ENCODE measurements at places on chromosomes 13 and 19. TPM values are rescaled to one million over a fixed set of nuclear protein-coding genes. Genes with fewer than 3 reads are reported as not detected.

Gene C13orf42
- total RNA-seq = not detected

Gene DCLK1
- total RNA-seq = 0.03 TPM

Gene IGFLR1
- total RNA-seq = 69.1 TPM

Gene MEIS3
- total RNA-seq = not detected

Gene DOCK9
- total RNA-seq = 162 TPM

Gene GYS1
- total RNA-seq = 56.8 TPM

Gene CNN2
- 239 TPM for total RNA-seq

Gene DNAAF3
- not detected for total RNA-seq

DNA sequence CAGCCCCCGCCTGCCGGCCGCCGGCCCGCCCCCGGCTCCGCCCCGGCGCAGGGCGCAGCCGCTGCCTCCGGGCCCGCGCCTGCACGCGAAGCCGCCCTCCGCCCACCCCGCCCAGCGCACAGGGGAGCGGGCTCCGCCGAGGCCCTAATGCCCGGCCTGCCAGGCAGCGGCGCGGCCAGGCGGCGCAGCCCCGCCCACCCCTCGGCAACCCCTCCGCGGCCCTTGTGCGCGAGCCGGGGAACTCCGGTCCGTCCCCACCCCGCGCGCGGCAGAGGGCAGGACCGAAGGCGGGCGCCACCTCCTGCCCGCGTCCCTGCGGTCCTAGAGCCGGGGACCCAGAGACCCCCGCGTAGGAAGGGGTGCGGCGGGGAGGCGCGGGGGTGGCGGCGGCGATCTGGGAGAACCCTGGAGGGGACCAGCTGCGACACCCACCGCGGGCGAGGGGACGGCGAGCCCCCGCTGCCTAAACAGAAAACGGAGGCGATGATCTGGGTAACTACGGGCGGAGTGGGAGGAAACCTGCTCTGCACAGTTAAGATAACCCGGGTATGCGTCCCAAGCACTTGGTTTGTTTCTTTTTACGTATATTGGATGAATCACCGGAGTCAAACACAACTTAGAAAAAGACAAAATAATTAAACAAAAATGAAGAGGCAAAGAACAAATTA, 350 bp upstream of the USP12 start:
- DNase-seq = peak; percentile 93

DNA sequence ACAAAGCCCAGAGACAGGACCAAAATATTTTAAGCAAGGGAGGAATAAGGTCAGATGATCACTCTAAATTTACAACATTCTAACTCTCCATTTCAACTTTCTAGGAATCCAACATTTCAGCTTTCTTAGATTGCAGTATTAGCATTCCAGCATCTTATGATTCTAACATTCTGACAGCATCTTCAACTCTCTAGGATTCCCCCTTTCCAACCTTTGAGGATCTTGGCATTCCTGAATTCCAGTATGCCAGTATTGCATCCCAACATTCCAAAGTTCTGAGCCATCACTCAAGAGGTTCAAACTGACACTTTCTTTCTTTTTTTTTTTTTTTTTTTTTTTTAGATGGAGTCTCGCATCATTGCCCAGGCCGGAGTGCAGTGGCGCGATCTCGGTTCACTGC, 13.8 kb downstream of the TGFB1 start:
- no peak for DNase-seq

DNA sequence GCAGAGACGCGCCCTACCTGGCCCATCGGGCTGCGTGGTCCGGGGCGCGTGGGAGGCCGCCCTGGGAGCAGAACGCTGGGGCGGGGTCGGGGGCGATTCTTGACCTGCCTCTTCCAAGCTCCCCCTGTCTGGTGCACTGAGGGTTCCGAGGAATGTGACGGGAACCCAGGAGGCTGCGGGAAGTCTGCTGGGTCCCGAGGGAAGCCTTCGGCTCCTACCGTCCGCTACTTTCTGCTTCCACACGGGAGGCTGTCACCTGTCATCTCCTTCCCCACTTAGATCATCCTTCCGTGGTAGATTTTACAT, 781 bp upstream of the SPRYD7 start:
- DNase-seq = no peak

- DNase-seq = no peak
Observed at GRCh38 chr13:97851269-97851668, 102.2 kb upstream of the IPO5 start.

DNA sequence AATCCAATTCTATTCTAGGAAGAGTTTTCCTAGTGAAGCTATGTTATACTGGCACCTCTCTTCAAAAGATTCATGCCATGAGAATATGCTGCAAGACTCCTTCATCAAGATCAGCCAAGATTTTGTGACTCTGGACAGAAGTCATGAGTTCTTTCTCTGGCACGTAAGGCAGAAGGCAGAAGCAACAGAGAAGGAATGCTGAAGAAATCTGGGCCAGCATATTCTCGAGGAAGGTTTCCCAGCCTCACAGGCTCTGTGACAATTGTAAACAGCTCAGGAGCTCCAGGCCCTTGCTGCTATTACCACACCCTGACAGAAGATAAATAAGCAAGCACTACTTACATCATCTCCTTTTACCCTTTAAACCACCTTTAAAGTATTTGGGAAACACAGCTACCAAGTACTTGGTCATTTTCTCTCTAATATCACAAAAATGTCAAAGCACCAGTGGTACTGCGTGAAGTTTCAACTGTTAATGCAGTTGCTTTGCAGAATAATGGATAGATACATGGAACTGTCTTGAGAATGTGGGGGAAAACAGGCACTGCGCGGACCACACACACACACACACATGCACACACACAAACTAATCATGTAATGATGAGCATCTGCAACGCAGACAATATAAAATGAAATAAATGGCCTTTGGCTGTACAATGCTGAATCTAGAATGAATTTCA, 55.4 kb downstream of the INTS6 start:
- no peak for DNase-seq

- peak; percentile 28 for DNase-seq
Observed at GRCh38 chr19:1608359-1609102, 3.3 kb upstream of the UQCR11 start.

DNA sequence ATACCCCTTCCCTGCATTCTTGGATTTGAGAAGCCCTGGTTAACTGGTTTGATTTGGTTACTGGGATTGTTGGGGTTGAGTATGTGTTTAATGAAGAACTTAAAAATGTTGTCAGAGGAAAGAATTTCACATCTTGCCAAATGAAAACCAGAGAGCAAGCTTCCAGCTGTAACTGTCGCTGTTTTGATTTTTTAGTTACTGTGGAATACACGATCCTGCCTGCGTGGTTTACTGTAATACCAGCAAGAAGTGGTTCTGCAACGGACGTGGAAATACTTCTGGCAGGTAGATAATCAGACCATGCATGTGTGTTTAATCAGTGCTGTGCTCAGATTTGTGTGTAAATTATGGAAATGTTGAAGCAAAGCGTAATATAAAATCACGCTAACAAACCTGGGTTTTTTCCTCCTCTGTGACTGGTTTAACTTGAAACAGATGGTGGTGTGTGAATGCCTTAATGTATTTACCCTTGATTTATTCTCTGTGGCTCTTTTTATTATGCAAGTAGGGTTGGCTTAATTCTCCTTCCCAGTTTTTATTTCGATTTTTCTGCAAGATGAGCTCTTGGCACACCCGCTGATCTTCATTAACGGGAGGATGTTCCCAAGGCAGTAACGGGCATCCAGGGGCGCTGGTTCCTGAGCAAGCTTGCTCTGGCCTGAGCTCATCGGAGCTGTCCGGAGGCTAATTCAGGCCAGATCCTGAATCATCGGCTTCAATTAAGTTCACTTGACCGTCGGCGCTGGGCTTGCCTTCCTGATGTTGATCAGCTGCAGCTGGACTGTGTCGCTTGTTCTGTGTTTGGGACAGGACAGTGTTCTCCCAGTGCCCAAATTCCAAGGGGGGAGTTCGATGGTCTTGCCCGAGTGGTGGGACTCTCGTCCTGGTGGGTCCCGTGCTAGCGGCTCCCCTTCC, 16.0 kb downstream of the UPF1 start:
- no peak for DNase-seq

DNA sequence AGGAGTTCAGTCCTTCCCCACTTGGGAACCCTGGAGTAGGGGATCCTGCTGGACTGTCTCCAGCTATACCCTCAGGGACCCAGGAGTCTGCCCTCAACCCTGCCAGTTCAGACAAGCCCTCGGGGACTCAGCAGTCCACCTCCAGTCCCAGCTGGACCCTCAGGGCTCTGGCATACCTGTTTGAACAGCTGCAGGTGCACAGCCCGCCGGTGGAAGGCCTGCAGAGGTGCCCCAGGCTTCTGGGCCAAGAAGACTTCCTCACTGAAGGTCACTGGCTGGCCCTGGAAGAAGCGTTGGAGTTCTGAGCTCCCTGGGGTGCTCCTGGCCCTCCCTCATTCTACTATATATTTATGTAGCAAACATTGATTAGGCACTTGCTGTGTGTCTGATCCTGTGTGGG, 8.6 kb downstream of the CRB3 start:
- DNase-seq = no peak

DNA sequence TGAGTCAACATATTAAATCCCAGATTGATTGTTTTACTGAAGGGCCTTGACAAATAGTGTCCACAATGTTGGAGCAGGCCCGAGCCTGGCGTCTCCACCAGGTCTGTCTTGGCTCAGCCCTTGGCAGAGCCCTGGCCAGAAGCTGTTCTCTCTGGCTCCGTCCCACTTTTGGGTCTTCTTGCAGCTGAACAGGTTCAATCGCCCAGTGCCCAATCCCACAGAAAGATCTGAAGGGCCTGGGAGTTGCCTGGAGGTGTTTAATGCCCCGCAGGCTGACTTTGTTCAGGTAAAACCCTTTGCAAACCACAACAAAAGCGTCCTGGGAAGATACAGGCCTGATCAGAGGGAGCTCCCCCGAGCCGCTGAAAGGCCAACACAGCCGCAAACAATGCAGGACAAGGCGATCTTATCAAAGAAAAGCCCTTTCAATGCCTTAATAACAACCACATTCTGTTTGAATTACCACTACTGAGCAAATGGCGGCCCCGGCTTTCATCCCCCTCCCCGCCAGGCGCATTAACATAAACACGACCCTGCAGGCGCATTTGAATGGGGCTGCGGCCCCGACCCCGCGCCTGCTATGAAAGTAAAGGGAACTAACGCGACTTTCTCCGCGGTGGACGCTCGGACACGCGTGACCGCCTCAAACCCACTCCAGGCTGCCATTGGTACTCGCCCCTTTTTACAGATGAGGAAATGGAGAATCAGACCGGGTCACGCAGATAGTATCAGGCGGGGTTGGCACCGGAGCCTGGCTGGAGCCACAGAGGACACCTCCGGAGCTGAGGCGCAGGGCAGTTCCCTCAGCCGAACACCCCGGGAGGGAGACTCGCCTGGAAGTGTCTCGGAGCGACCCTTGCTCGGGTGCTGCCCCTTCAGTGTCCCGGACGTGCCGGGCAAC, 3.1 kb downstream of the CDX2 start:
- DNase-seq = no peak

- no peak for DNase-seq
Observed at GRCh38 chr19:7247155-7247554, 47.1 kb downstream of the INSR start.

DNA sequence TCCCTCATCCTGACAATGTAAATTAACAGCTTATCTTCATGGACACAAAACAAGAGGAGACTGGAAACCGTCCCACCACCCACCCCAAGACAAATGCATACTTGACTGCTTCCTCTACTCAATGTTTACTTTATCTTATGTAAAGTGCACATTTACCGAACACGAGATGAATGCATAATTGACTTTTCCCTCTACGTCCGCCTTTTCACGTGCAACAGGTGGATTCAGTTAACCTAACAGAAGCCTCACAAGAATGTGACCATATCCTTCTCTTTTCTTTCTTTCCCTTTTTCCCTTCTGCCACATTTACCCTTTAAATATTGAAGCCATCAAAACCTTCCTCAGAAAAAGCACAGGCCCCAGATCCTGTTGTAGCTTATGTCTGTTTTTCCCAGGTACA, 468.0 kb downstream of the UQCRFS1 start:
- no peak for DNase-seq

DNA sequence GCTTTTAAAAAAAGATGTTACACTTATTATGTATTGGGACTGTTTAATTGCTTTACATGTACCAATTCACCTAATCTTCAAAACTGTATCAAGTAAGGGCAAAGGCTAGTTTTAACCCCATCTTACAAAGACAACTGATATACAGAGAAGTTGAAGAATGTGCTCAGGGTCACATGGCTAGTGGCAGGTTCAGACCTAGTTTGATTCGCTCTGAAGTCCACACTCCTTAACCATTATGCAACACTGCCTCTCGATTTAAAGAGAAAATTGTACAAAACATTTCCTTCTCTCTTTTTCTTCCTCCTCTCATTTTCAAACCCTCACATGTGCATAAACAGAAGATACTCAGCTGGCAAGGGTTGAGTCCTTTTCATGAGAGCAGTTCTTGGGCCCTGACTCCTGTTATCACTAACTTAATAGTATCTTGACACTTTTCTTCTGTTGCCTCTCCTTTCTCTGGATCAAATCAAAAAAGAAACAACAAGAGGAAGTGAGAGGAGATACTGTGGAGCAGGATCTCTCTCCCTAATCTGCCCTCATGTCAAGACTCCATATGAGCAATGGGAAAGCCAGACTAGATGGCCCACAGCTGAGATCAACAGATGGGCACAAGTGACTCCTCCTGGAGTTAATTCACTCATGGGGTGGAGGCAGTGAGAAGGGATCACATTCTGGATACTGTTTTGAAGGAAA, 19.0 kb upstream of the N4BP2L1 start:
- no peak for DNase-seq

DNA sequence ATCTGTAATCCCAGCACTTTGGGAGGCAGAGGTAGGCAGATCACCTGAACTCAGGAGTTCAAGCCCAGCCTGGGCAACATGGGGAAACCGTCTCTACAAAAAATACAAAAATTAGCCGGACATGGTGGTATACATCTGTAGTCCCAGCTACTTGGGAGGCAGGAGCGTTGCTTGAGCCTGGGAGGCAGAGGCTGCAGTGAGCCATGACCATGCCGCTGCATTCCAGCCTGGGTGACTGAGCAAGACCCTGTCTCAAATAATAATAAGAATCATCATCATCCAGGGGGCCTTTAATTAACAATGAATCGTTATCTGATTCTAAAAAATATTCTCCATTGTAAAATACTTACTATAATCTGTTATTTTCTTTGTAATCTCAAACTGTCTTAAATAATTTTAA, 283.4 kb downstream of the DACH1 start:
- DNase-seq = no peak

DNA sequence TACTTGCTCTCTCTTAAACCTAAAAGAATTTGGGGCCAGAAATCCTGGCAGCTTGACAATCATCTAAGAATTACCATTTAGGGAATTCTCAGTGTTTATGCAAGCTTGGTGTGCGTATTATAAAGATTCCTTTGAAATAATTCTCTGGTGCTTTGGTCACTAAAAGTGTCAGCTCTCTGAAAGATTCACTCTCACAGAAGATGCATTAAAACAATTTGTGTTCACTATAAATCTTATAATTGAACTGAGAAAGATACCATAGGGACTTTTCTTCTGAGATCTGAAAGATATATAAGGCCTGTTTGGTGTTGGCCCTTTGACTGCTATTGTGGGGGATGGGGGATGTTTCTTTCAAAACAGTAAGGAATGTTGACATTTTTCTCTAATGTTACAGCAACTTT, 27.3 kb downstream of the EPSTI1 start:
- no peak for DNase-seq

- no peak for DNase-seq
Observed at GRCh38 chr13:72295153-72295552, 428.1 kb upstream of the DACH1 start.

- DNase-seq = no peak
Observed at GRCh38 chr19:14979476-14980255, at the start of gene SLC1A6. TSS of gene SLC1A6 (minus strand) at chr19:14979864. CDS start at chr19:14972910, 6,954 bp downstream.

GRCh38 chr13:50993371-50993770, 83.8 kb downstream of the RNASEH2B start:
- DNase-seq = no peak
